Gastrocnemius medialis (tissue), 4 donors: ENCODE measurements at places on chromosomes 1 and 21. TPM values are rescaled to one million over a fixed set of nuclear protein-coding genes. Genes with fewer than 3 reads are reported as not detected.

GRCh38 chr1:56512724-56513494, 66.5 kb downstream of the PLPP3 start:
- no peak for DNase-seq

DNA sequence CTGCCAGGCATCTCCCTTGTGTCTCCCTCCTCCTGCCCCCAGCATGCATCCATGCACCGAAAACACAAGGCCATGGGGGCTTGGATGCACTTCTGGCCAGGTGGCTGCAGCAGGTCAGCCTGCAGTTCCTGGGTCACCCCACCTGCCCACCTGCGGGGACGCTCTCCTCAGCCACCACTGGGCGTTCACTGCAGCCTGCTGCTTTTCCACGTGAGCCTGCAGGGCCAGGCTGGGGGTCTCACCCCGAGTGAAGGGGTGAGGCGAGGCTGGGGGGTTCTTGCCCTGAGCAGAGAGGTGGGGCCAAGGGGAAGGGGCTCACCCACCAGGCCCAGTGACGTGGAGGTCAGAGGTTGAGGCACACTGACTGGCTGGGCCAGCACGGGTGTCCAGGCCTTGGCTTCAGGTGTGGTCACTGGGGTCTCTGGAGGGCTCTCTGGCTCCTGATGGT, 64.6 kb downstream of the WNT9A start:
- no peak for DNase-seq

GRCh38 chr1:115183721-115184259, 94.5 kb upstream of the TSPAN2 start:
- no peak for DNase-seq

DNA sequence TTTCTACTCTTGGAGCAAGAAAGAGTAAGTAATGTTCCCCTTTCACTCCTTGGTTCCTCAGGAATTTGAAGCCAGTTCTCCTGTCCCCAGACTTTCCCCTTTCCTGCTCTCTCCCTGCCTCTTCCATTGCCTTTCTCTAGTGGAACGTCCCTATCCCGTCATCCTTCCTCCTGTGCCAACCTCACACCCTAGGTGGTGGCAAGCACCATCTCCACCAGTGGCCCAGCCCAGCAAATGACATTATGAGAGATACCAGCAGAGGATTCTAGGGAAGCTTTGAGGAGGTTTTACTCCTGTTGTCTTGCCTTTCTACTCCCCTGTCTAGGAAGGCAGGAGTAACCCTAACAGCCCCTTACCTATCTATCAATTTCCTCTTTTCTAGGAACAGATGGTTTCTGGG, 8.1 kb upstream of the TACSTD2 start:
- no peak for DNase-seq

GRCh38 chr1:190124068-190124467, 353.6 kb downstream of the BRINP3 start:
- no peak for DNase-seq

SELL gene
- 0.72 TPM for total RNA-seq

DNA sequence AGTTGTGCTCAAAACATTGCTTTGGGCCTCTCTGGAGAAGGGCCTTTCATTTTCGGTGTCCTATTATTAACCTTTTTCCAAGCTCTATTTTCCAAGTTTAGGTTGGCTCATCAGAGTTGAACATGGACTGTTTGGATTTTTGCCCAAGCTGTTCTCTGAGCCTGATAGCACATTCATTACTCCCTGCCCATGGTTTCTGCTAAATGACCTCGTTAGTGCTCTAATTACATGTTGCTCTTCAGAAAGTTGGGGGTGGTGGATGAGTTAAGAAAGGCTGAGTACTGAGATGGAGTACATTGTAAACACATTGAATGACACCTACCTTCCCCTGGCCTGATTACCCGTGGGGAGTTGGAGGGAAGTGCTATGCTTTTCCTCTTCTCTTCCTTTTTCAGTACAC, 38.9 kb downstream of the LMO4 start:
- DNase-seq: no peak

DNA sequence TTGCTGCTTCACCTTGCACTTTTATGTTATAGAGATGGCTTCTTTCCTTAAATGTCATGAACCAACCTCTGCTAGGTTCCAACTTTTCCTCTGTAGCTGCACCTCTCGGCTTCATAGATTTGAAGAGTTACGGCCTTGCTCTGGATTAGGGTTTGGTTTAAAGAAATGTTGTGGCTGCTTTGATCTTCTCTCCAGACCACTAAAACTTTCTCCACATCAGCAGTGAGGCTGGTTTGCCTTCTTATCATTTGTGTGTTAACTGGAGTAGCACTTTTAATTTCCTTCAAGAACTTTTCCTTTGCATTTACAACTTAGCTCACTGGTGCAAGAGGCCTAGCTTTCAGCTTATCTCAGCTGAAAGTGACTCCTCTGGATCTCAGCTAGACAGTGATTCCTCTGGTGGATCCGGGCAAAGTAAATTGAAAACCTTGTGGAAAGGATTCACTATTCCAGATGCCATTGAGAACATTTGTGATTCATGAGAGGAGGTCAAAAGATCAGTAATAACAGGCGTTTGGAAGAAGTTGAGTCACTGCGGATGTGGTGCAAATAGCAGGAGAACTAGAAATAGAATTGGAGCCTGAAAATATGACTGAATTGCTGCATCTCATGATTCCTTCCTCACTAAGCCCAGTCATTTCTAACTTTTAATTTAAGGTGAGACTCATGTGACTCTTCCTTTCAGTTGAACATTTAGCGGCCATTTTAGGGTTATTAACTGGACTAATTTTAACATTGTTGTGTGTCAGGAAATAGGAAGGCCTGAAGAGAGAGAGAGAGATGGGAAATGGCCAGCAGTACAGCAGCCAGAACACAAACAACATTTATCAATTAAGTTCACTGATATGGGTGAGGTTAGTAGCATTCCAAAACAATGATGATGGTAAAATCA, 16.2 kb upstream of the RGS1 start:
- DNase-seq: no peak

CYB5RL gene
- total RNA-seq: 1.8 TPM

DNA sequence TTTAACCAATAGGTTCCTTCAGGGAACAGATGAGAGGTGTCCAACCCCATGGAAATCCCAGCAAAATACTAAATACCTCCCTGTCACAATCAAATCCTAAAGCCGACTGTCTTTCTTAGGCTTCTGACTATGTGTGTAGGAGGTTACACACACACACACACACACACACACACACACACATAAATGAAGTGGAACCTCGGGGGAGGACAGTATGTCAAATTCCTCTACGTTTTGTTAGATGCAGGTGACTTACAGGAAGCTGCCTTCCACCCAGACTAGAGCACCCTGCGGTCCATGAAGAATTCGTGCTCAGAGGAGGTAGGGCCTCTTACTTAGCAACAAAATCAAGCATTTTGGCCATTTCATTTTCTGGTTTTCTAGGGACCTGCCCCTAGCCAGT, 16.4 kb downstream of the RSPH1 start:
- no peak for DNase-seq

- no peak for DNase-seq
Measured at GRCh38 chr1:155032886-155033285, 695 bp downstream of the DCST2 start.

- no peak for DNase-seq
Measured at GRCh38 chr1:204545202-204545601, 29.0 kb downstream of the MDM4 start.

CHI3L2 gene
- not detected for total RNA-seq

DNA sequence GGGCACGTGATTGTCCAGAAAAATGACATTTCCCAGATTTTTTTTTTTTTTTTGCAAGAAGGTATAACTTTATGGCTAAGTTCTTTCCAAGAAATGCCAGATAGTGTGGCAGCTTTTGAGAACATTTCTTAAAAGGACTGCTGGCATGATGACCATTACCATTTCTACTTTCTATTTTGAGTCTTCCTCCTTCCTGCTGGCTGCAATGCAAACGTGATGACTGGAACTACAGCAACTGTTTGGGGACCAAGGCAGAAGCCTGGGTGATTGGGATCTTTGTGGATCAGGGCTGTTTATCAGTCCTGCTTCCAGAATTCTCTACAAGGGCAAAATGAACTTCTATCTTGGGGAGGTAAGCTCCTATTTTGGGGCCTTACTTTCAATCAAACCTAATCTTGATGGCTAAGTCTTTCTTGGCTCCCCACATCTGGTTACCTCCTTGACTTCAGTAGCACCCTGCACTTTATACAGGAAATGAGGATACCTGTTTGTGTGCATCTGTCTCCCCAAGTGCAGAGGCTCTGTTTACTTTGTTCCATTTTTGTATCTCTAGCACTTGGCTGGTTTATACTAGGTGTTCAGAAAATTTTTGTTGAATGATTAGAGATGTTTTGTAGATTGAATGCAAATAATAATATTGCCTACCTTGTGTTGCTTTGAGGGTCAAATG, 3.7 kb upstream of the DDX20 start:
- no peak for DNase-seq

DNA sequence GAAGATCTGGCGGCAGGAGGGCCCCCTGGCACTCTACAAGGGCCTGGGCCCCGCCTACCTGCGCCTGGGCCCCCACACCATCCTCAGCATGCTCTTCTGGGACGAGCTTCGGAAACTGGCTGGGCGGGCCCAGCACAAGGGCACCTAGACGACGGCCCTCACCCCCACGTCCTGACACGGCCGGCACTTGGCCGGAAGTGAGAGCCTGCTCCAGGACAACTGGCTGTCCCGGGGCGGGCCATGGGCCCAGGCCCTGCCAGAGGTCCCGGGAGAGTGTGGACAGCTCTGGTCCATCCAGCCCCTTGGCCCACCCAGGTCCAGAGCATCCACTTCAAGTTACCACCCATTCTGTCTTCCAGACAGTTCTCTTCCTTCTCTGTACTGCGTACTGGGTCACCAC, 3.0 kb upstream of the TMEM82 start:
- peak; percentile 20 for DNase-seq

DNA sequence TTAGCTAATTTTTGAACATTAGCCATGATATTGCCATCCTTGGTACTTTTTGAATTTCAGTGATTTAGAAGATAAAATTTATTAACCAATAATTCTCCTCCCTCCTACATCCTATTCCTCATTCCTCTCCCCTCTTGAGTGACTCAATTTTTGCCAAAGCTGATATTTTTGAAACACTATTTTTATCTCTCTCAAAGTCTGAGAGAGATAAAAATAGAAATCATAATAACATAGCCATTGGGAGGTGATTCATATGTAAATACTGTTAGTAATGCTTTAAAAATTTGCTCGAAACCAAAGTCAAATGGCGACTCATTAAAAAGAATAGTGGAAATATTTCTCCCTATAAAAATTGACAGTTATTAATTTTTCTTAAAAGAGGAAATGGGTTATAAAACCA, 97.4 kb downstream of the PATJ start:
- no peak for DNase-seq

DNA sequence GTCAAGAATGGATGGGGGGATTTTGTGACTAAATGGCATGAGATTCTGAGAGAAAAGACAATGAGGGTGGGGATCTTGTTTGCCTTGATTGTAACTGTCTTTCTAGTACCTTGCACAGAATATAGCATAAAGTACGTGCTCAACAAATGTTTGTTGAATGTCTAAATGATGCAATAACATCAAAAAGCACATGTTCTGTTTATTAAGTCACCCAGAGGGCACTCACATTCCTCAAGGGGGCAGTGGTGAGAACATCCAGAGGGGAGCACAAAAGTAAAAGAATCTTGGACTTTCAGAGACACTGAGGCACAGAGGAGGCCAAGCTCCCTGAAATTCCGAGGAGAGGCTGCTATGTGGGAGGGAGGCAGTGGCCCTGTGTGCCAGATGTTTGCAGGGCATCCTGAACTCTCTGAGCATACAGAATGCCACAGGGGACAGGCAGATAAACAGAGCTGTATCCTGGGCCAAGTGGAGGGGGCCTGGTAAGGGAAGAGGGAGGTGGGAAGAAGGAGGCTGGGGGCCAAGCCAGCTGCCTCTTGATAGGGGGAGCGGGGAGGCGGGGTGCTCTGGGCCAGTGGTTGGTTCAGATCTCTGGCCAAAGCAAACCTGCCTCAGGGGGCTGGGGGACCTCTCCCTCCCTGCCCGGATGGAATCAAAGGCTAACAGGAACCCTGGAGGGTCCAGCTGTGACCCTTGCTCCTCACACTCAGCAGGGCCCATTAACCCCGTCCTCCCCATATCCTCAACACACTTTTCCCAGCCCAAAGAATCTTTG, 6.5 kb upstream of the ATP1A2 start:
- DNase-seq: no peak

GRCh38 chr1:244236101-244236500, 185.0 kb downstream of the ZBTB18 start:
- DNase-seq: no peak

DNA sequence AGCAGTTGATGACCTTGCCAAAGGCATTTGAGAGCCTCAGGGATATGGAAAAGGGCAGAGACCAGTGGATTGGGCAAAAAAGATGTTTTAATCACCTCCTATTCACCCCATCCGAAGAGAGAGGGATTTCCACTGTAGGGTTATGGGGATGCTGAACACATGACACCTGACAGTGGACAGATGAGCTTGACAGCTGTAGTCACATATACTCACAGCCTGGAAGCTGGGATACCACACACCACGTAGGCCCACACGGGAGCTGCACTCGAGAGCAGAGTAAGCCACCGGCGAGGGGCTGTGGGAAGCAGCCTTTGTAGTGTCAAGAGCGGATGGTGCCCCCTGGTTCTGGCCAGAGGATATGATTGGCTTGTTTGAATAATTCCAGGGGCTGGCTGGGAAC, 20.0 kb downstream of the ZBTB40 start:
- DNase-seq: no peak

- no peak for DNase-seq
Measured at GRCh38 chr1:96075704-96076455, 645.7 kb upstream of the PTBP2 start.

C1QTNF12 gene
- total RNA-seq: not detected

- DNase-seq: no peak
Measured at GRCh38 chr1:111517469-111518225, 14.2 kb upstream of the ADORA3 start.

- DNase-seq: peak; percentile 32
Measured at GRCh38 chr1:61120998-61121397, 38.6 kb downstream of the NFIA start.

DNA sequence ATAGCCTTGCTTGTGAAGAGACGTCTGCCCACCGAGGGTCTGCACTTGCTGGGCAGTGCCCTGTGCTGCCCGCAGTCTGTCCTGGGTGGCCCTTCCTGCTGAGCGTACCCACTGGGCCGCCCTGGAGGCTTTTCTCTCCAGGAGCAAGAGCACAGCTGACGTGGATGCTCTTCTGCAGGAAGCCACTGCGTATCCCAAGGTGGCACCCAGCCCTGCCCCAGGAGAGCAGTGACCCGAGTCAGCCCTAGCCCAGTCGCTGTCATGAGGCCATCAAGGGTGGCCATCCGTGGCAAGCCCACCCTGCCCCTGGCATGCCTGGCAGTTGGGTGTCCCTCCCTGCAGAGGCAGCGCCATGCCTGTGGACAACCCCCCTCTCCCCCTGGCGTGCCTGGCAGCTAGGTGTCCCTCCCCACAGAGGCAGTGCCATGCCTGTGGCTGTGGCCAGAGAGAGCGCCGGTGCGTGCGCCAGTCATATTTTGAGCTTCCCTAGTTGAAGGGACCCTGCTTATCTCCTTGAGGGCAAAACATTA, 51.3 kb upstream of the COL6A1 start:
- DNase-seq: no peak

- no peak for DNase-seq
Measured at GRCh38 chr1:71464016-71464415, 383.2 kb upstream of the ZRANB2 start.

CELA2A gene
- not detected for total RNA-seq

SPATA21 gene
- not detected for total RNA-seq

TRIM46 gene
- total RNA-seq: not detected

CTTNBP2NL gene
- 7.2 TPM for total RNA-seq

GRCh38 chr1:5943343-5944124, 48.7 kb downstream of the NPHP4 start:
- no peak for DNase-seq

CCDC185 gene
- not detected for total RNA-seq

SYNC gene
- total RNA-seq: 68.3 TPM

MCOLN3 gene
- 0.19 TPM for total RNA-seq

TRNP1 gene
- total RNA-seq: 1.8 TPM
